ENCODE measurements at places on chromosomes 6 and 20.

DNA sequence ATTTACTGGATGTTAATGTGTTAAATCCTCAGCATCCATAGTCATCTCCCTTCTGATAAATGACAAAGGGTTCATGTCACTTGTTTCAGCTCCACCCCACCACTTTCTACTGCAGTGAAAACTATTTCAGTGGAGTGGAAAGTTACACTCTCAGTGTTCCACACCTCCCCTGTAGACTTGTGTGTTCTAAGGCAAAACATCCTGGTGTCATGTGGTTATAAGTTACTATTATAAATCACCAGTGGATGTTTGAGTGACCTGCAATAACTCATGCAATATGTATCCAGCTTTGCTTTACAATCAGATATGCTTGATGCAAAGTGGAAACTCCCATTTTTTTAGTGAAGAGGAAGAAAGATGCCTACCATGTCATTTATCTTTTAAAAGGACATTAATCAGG, 82.1 kb upstream of the LTV1 start:
- DNase-seq = no peak

- no peak for DNase-seq
Observed at GRCh38 chr6:78831492-78831891, 35.9 kb upstream of the IRAK1BP1 start.

DNA sequence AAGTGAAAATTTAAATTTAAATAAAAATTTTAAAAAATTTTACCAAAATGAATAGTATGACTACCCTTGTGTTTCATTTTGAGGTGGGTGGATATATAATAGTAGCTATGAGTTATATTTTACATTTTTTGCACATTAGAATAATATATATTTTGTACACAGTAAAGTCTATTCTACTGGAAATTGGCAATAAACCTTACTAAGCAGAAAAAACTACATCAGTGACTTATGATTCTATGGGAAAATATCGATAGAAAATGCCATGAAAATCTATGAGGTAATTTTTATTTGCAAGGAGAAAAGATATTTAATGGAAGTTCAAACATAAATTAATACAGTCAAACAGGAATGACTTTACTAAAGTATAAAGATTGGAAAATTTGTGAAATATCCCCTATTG, 2.8 kb upstream of the TSPYL4 start:
- no peak for DNase-seq

DNA sequence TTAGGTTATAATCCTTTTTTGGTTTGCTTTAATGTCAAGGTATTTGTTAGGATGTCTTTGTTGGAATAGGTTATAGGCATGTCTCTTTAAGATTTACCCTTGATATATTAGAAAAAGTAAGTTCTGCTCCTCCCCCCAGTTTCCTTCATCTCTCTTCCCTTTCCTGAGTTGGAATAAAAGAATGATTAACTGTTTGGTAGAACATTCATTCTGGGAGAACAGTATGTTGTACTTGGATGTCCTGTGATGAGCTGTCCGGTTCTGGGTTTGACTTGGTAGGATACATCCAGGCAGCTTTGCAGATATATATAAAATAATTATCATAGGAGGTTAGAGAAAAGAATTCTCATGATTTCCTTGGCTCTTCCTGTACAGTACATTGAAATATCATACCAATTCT, 199.6 kb upstream of the RREB1 start:
- no peak for DNase-seq

DNA sequence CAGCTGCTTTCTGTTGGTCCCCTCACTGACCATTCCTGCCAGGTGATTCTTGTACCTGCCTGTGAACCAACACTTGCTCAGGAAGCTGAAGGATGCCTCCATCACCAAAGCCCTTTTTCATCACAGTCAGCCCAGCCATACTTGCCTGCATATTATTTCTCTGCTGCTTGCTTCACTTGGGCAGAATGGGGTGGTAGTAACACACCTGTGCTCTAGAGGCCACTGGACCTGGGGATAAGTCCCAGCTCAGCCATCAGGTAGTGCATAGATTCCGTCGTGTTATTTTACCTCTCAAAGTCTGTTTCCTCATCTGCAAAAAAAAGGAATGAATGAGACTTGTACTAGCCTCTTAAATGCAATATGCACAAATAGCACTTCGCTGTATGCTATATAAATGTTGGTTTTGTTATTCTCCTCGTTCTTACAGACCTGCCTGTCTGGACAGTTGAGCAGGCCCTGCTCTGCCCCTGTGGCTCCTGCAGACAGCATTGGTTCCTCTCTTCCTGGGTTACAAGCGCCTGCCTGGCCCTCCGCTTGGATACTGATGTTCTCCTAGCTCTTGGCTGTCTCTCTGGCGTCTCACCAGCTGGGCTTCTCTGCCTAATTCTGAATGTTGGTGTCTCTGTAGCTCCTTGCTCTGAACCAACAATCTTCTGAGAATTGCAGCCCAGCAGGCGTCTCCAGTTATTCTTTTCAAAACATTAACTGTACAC, 151.8 kb downstream of the UNC5CL start:
- no peak for DNase-seq

GRCh38 chr6:131755597-131755996, 44.8 kb upstream of the CTAGE9 start:
- DNase-seq = no peak

DNA sequence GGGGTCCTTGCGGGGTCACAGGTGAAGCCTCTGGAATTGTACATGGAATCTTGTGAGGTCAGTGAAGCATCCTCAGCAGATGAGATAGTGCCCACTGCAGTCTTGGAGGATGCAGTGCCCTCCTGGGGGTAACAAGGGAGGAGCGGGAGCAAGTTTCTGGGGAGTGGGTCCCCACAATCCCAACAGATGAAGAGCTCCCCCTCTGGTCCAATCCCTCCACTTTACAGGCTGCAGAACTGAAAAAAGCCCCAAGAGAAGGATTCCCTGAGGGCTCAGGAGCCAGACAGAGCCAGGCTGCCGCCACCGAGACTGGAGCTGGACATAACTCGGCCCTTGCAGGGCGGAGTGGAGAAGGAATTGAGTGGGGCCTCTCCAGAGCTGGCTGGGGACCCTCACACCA, 52.4 kb downstream of the TTI1 start:
- no peak for DNase-seq

DNA sequence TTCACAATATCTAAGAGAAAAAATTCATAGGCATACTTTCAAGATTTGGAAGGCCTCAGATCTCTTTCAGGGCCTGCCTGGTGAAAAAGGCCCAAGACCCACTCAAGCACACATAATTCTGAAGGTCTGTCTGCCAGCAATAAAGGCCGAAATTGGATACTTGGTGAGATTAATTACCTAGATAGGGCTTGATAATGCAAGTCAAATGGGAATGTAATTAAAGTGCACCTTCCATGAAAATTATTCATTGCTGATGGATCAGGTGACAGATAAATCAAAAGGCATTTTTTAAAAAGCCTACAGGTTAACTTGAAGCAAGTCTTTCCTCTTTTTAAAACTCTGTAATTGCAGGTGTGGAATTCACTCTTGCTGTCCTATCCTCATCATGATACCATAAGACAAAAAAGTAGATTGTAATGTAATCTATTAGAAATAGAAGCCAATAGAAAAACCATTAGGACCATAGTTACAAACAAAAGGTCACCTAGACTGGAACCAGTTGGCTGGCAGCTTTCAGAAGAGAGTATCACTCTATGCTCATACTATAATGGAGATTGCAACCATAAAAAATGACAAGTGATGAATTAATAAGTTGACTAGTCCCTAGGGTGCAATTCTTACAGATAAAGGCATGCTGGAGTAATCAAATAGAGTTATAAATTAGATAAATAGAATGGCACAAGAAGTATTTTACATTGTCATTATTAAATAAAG, 77.3 kb downstream of the EPHA7 start:
- DNase-seq = no peak

GRCh38 chr6:50724381-50725124, 11.2 kb downstream of the TFAP2D start:
- DNase-seq = no peak

- DNase-seq = no peak
Observed at GRCh38 chr20:11919581-11919980, 1.9 kb downstream of the BTBD3 start.

DNA sequence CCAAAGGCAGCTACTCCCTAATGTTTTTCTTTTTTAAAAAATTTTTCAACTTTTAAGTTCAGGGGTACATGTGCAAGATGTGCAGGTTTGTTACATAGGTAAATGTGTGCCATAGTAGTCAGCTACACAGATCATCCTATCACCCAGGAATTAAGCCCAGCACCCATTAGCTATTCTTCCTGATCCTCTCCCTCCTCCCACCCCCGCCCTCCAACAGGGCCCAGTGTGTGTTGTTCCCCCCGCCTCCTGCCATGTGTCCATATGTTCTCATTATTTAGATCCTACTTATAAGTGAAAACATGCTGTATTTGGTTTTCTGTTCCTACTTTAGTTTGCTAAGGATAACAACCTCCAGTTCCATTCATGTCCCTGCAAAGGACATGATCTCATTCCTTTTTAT, 12.4 kb downstream of the TRIM15 start:
- no peak for DNase-seq

DNA sequence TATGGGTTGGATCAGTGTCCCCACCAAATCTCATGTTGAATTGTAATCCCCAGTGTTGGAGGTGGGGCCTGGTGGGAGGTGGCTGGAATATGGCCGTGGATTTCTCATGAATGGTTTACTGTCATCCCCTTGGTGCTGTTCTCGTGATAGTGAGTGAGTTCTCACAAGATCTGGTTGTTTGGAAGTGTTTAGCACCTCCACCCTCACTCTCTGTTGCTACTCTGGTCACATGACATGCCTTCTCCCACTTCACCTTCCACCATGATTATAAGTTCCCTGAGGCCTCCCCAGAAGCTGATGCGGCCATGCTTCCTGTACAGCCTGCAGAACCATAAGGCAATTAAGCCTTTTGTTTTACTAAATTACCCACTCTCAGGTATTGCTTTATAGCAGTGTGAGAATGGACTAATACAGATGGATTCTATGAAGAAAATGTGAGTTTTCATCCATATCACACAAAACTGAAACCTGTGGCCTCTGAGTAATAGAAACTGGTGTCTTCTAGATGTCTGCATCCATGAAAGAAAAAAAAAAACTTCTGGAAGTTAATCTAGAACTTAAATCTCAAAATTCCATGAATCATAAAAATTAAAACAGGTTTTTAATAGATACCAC, 39.3 kb downstream of the MBOAT1 start:
- no peak for DNase-seq

DNA sequence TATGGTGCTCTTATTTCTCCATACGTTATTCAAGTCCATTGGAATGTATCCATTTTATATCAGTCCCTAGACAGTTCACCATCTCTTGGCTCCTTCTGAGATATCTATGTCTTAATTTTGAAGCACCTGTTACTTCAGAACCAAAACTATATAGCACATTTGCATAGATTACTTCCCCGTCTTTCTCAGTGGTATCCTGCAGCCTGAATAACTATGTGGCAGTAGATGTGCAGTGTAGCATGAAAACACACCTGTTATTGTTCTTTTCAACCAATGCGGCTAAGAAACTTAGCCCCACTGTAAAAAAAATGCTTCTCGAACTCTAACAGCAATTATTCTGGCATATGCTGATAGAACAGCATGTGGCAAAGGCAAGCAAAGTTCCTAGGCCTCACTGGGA, 1184.4 kb upstream of the ADGRB3 start:
- no peak for DNase-seq

GRCh38 chr6:168181316-168181715, 102.3 kb upstream of the FRMD1 start:
- no peak for DNase-seq

DNA sequence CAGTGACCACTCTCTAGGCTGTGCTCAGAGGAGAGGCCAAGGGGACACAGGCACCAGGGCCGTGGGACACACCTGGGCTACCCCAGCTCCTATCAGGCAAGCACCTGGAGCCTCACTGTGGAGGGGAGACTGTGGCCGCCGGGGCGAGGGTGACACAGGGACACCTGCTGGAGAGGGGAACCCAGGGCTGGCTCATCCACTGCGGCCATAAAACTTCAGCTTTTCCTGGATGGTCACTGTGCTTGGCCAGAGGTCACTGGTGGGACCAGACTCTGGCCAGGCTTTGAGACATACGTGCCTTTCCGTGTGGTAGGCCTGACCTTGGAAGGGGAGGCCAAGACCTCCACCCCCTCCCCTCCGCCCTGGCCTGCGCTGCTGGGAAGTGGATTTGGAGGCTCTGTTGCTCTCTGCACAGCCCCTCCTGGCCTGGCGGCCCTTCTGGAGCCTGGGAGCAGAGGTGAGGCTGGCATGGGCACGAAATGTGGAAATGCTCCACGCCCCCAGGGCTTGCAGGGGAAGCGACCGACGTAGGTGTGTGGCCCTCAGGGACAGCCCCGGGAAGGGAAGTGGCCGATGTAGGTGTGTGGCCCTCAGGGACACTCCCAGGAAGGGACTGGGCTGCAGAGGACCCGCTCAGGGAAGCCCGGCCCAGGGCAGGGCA, 42.9 kb upstream of the BHLHE23 start:
- DNase-seq = no peak

DNA sequence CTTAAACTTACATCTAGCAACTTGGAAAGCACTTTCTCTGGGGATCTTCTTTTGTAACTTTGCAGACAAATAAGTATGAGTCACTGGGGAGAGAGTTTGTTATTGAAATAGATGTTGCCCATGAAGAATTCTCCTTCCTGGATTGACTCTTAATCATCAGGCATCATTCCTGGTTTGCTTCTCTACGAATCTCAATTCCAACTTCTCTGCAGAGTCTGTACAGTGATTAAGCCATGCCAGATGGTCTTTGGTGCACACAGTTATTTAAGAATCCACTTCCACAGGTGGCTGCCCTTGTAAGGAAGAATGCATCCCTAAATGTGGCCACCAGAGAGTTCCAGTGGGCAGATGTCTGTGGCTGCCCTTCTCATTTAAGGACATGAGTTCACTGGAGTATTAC, 25.7 kb downstream of the MYCT1 start:
- no peak for DNase-seq

DNA sequence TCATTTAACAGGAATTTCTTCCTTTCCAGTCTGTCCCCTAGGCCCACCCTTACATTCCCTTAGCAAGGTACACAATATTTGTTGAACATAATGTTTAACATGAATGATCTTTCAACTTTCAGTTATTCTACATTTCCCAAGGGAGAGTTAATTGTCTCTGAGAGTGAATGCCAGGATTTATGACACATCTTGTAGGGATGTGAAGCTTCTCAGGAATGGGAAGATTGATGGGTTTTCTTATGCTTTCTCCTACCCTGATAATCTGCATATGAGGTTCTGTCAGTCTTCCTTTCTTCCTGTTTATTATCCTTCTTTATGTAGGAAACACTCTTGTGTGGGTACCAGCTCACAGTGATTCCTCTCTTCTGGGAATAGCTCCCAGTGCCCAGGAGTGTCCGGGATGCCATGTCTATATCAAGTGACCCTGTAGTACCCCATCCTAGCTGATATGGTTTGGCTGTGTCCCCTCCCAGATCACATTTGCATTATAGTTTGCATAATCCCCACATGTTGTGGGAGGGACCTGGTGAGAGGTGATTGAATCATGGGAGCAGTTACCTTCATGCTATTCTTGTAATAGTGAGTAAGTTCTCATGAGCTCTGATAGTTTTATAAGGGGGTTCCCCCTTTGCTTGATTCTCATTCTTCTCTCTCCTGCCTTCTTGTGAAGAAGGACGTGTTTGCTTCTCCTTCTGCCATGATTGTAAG, 7.1 kb upstream of the FYN start:
- no peak for DNase-seq
